ENCODE measurements at places on chromosomes 5 and 9.

DNA sequence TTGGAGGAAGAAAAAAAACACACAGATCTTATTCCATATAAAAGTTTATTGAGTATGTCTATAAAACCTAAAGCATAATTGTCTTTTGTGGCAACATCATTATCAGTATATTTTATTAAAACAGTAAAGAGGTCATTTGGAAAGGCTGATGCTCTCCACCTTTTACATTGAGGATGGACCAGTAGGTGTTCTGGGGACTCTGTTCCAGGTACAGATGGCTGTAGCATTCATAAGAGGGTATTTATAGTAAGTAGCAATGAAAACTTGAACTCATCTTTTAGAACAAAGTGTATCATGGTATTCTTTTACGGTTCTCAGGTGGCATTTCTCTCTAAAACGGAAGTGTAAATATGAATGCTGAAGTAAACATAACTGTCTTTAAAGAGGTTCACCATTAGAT lies 1.8 kb downstream of the GABRA6 start:
- DNase-seq = no peak

DNA sequence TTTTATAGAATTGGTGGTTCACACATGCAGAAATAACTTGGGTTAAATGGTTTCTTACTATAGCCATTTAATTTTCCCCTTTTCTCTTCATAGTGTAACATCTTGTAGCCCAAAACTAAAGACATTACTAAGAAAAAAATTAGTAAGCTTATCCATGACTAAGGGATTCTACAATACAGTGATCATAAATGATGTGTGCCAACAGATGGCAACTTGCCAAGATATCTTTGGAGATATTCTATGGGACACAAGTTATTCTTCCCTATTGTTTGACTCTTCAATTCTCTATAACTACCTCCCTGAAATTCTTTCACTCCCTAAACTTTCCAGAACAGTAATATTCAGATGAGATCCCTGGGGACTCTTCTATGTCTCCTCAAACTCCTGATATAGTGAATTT lies 580.6 kb downstream of the PTPRD start:
- no peak for DNase-seq

DNA sequence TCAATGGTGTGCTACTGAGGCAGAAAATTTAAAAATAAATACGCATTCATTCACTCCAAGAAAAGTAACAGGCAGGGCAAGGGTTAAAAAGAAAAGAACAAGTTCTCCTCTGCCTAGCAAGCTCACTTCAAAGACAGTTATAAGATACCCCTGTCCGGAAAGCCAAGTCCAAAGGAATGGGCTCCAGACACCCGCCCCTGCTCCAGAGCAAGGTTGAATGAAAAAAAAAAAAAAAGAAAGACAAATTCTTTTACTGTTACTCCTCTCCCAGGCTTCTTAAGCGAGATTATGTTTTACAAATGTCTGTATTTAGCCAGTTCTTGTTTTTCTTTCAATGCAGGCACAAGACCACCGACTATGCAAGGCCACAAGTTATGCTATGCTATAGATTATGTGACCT lies 9.1 kb upstream of the ANXA2R start:
- no peak for DNase-seq

- DNase-seq = no peak
Observed at GRCh38 chr5:4424895-4425294, 715.2 kb upstream of the ADAMTS16 start.

DNA sequence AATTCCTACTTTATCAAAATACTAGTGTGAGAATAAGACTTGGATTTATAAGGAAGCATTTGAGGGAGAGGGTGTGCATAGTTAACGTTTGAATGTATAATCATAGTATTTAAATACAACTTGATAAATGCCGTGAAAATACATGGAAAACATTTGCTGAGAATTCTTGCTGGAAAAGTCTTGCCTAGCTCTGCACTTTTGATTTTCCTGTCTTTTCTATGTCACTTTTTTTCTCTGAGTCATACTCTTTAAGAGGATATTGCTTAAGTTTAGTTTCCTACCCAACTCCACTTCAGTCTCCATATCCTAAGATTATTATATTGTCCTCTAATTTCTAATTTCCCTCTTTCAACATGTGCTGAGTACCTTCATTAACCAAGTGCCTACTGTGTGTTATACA lies 616.6 kb upstream of the SEMA6A start:
- no peak for DNase-seq

DNA sequence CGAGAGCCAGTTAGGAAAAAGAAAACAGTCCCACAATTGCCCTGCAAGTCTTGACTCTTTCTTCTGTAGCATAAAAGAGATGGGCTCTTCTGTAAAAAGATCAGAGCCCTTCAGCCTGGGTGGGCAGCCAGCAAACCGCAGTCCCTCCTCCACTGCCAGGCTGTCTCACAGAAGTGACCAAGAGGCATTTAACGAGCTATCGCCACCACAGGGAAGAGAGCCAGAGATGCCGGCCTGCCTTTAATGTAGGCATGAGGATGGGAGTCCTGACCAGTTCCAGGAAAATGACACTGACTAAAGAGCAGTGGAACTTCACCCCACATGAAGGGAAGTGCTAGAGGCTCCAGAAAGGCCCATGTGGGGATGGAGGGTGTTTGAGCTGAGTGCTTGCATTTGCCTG lies 264.6 kb downstream of the NDUFS4 start:
- DNase-seq = peak; percentile 57

- DNase-seq = no peak
Observed at GRCh38 chr9:9791611-9792010, 821.2 kb downstream of the PTPRD start.

DNA sequence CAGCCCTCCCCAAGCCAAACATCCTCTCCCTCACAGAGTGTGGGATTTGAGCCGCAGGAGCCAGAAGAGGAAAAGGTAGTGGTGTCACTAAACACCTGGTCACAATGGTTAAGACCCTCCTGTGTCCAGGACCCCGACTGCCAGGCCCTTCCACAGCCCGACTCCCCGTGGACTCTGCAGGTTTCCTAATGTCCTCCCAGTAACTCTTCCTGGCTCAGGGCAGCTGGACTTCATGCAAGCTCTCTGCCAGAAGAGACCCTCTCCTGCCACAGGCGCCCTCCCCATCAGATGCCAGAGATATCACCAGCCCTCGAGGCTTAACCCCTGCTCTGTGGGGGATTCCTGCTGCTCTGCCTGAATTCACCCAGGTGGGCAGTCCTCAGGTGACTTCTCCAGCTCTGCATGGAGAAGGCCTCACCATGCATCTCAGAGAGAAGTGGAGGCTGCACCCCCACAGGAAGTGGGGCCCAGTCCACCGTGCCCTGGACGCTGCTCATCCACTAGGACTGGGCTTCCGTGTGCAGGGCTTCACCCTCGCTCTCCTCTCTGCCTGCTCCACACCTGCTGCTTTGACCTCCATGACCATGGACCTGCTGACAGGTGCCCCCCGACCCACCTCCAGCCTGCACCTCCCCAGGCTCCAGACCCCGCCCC lies 111.2 kb downstream of the ADAMTS2 start:
- peak; percentile 41 for DNase-seq

GRCh38 chr9:98833090-98833956 lies 25.9 kb downstream of the GALNT12 start:
- no peak for DNase-seq

GRCh38 chr5:89320421-89321277 lies 437.7 kb upstream of the MEF2C start:
- no peak for DNase-seq

- no peak for DNase-seq
Observed at GRCh38 chr9:106307670-106308069, 555.3 kb upstream of the ZNF462 start.

GRCh38 chr5:13218518-13218917 lies 726.0 kb downstream of the DNAH5 start:
- DNase-seq = no peak

DNA sequence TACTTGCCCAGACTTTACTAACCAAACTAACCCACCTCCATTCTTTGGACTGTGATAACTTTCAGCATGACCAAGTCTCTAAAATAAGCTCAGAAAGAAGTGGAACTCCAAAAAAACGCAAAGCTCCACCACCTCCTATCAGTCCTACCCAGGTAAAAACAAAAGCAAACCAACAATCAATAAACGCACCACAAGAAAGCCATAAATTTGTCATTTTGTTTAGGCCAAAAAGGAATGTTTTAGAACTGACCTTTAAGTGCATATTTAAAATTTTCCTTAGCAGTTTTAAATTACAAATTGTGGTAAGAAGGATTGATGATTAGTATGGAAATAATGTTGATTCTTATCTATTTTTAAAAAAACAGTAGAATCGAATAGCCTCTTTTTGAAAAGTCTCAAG lies 25.5 kb upstream of the TTC23L start:
- no peak for DNase-seq

DNA sequence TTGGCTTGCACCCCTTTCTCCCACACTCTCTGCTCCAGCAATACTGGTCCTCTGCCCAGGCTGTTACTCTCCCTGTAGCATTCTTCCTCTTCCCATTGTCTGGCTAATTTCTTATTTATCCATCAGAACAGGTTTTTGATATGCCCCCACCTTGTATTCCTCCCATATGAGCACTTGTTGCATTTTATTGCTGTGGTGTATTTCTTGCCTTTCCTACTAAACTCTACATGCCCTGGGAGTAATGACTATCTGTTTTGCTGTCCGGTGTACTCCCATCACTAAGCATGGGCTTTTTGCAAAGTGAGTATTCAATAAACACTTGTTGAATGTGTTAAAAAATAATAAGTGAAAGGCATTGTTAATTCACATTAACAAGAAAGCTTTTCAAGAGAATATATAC lies 104.3 kb upstream of the RANBP3L start:
- DNase-seq = no peak

- no peak for DNase-seq
Observed at GRCh38 chr9:84002344-84002743, 21.7 kb downstream of the RMI1 start.

DNA sequence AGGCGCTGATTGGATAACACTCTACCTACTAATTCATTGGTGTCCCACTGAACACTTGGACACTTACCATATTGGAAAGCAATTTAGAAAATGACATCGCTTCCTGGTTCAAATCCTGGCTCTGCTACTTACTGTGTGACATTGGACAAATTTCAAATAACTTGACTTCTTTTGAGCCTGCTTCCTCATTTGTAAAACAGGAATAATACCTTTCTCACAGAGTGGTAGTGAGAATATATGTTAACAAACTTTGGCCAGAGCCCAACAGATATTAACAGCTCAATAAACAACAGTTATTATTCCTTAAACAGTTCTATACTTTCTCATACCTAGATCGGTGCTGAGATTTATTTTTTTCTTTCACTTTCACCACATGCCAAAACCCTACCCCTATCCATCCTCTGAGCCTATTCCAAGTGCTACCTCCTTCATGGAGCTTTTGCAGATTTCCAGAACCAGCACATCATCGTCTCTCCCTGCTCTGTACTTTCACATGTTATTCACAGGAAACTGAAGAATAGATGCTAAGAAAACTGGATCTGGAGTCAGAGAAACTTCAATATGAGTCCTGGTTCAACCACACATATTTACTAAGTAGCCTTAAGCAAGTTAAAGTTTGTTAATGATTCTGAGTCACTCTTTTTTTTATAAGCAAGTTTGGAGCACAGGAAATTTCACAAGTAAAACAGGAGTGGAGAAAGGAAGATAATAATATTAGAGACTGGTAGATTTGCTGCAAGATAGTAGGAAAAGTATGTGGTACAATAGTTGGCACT lies 92.3 kb downstream of the STRBP start:
- DNase-seq = no peak

DNA sequence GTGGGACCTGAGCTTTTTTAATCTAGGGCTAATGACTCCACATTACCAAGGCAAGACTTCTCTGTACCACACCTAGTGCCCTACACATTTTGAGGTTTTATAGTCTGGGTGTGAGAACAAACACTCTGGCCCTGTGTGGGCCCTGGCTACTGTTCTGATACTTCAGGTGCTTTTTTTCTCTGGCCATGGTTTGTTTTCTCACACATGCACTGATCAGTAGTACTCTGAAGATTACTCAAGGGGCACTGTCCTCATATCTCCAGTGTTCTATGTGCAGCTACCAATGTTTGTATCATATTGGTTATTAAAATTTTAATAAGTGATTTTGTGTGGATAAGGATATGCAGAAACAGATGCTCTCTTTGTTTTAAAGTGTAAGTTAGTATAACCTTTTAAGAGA lies 5.9 kb upstream of the C9orf40 start:
- no peak for DNase-seq

Data from islet precursor cell (in vitro differentiated cells).